Melanocyte of skin (primary cell): ENCODE measurements at places on chromosomes 1 and 21. TPM values are rescaled to one million over a fixed set of nuclear protein-coding genes. Genes with fewer than 3 reads are reported as not detected.

The PROX1 gene
- total RNA-seq = 0.31 and 0.33 TPM in 2 replicates

The MYBPH gene
- not detected in 2 replicates for total RNA-seq

The GBP4 gene
- 1.1 and 7.2 TPM in 2 replicates for total RNA-seq

The PDE9A gene
- 1.8 TPM in 1 of 2 replicates, not detected in the other for total RNA-seq

The CCDC18 gene
- 4.5 and 7.6 TPM in 2 replicates for total RNA-seq

The SDHB gene
- total RNA-seq = 181 and 242 TPM in 2 replicates

The OR10Z1 gene
- not detected in 2 replicates for total RNA-seq

The NHLH1 gene
- total RNA-seq = under 0.01 TPM in 1 of 2 replicates, not detected in the other

The VSIG8 gene
- total RNA-seq = under 0.01 TPM in 2 replicates

The OR2T11 gene
- not detected in 2 replicates for total RNA-seq

The USH2A gene
- 6.5 and 10.3 TPM in 2 replicates for total RNA-seq

The CYP4A11 gene
- not detected in 2 replicates for total RNA-seq

The SRGAP2C gene
- 43.7 and 44.3 TPM in 2 replicates for total RNA-seq

The TMPRSS15 gene
- total RNA-seq = under 0.01 TPM in 1 of 2 replicates, not detected in the other
